HS-5 (cell line): ENCODE measurements at places on chromosomes 4 and X.

GRCh38 chr4:37383579-37384229, 139.2 kb downstream of the NWD2 start:
- DNase-seq = no peak

GRCh38 chr4:82898322-82899243, 2.0 kb upstream of the THAP9 start:
- peak; percentile 64 for DNase-seq

- no peak for DNase-seq
Measured at GRCh38 chrX:41257801-41258200, 76.2 kb upstream of the DDX3X start.

DNA sequence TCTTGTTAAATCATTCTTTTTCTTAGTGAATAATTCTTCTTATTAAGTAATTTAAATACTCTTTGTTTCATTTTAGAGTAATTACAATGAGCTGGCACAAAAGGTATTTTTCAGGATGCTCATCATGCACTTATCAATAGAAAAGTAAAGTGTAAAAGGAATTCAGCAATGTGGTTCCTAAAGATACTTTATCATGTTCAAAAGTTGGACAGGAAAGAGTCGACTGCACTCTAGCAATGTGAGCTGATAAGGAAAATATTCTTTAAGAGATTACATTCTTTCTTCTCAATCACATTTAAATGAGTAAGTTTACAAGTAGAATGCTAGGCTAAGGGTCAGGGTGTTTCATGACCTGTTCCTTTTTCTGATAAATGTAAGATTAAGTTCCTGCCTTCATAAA, 609.5 kb upstream of the FAM241A start:
- no peak for DNase-seq

- no peak for DNase-seq
Measured at GRCh38 chr4:72954811-72955210, 114.7 kb downstream of the COX18 start.

DNA sequence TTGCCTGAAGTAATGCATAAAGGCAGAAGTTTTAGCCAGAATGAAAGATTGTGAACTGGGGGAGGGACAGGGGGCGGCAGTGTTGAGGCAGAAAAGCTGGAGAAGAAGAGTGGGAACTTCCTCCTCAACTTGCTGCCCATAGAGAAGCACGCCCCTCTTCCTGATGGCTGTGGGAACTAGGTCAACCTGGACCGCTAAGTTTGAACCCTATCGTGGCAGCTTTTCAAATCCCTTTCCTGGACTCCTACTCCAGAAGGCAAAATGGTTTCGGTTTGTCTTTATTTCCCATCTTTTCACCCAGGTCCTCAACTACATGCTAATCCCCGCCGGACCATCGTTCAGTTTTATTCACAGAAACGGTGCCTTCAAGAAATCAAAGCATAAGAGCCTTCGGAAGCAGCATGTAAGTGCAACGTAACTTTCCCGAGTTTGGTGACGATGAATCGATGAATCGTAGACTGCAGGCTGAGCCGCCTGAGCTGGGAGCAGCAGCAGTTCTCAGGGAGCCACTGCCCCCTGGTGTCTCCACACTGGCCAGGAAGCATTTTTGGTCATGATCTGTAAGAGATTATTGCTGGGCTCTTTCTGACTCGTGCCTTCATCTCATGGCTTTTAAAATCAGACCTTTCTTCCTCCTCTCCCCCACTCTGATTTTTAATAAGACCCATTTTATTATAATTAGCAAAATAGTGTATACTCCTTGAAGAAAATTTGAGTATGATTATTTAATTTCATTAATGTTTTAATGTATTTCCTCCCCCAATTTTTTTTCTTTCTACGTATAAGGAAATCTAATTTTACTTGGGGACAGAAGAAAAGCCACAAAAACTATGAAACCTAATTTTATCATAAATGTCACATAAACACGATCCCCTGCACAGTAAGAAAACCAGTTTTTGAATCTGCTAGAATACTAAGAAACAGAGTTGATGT, 21.4 kb downstream of the SPINK2 start:
- DNase-seq = peak; percentile 59

DNA sequence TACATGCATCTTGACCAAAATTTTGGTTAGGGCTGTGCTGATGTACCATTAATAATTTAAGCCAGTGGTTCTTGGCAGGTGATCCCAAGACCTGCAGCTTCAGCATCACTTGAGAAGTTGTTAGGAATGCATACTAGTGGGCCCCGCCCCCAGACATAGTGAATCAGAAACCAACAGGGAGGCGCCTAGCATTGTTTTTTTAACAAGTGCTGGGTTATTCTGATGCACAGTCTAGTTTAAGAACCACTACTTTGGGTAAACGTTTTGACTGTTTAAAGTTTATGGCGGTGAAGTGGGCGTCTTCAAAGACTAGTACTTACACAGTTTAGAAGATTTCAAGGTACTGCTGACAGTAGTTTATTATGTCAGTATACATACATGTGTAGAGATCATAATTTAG, 23.6 kb downstream of the FAM199X start:
- no peak for DNase-seq

DNA sequence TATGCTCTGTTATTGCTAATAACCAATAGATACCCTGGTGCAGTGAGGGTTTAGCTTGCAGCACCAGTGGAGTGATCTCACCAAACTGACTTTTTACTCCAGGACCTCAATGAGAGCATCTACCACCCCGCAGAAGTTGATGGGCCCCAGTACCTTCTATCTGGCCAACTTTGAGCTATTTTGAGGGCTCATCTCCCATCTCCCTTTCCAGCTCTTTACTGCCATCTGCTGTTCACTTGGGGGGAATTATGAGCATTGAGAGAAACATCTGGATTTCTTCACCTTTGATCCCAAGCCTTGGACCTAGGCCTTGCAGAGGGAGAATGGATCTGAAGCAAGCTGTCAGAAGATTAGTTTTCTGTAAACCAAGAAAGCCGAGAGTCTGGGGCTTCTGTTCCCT, 143.6 kb downstream of the TMEM164 start:
- DNase-seq = peak; percentile 24

GRCh38 chrX:97294041-97294440, 410.3 kb downstream of the RPA4 start:
- DNase-seq = no peak
